ENCODE measurements at places on chromosomes 13 and 19.

DNA sequence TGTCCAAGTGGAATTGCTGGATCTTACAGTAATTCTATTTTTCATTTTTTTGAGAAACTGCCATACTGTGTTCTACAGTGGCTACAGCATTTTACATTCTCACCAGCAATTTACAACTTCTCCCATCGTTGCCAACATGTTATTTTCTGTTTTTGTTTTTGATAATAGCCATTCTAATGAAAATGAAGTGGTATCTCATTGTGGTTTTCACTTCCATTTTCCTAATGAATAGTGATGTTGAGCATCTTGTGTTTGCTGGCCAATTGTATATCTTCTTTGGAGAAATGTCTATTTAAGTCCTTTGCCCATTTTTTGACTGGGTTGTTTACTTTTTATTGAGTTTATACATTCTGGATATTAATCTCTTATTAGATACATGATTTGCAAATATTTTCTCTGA is 38.6 kb downstream of the KCNRG start:
- no peak for DNase-seq

DNA sequence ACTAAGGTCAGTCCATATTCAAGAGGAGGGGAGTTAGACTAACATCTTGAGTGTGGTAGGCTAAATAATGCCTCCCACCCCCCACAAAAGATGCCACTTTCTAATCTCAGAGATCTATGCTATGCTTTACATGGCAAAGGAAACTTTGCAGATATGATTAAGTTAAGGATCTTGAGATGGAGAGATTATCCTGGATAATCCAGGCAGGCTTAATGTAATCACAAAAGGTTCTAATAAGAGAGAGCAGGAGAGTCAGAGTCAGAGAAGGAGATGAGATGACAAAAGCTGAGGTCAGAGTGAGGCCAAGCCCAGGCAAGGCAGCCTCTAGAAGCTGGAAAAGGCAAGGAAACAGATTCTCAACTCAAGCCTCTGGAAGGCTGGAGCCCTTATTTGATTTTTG is 1011.6 kb downstream of the PCDH9 start:
- no peak for DNase-seq

DNA sequence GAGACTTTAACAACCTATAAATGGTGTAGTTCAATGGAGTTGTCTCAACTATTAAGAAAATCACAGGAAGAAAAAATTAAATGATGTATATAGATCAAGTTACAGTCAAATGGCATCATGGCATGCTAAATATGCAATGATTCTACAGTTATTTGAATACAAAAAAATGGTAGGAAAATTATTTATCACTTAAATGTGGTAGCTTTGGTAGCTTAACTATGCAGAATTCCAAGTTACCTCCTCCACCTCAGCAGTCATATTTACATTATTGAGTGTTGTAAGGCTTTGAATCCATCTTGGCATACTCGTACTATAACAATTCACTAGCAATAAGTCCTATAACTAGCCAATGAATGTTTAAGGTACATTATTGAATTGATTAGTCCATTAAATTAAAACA is 36.8 kb downstream of the CAB39L start:
- DNase-seq: no peak

GRCh38 chr13:89803839-89804238 is 1543.6 kb upstream of the MIR17HG start:
- DNase-seq: no peak

DNA sequence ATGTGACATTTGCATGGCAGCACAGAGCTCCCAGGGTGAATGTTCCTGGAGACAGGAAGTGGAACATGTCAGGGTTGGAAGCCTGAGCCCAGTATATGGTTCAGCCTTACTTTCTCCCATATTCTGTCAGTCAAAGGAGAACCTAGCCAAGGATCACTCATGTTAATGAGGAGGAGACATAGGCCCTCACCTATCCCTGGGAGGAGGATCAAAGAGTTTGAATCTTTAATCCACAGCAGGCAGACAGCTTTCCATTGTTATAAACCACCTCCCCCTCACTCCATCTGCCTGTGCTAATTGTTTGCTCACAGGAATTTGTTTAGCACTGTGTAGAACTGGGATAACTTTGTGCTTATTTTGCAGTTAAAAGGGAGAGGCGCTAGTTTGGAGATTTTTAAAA is 1069.1 kb downstream of the EFNB2 start:
- no peak for DNase-seq

DNA sequence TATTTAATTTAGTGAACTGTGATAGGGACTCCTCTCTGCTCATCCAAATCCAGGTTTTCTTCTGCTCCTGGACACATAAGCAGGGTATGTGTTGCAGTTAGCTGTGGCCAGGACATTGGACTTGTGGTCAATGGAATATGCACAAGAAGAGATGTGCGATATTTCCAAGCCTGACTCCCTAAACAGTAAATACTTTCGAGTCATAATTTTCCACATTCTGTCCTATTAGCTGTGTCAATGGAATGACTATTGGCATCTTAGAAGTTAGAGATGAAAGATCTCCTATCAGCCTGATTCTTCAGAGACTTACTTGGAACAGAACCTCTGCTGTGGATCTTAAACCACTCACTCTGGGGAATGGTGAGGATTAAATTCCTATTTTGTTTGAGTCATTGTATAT is 771.0 kb downstream of the EFNB2 start:
- DNase-seq: no peak

- DNase-seq: no peak
Observed at GRCh38 chr19:48925240-48925843, 8.2 kb upstream of the DHDH start.

DNA sequence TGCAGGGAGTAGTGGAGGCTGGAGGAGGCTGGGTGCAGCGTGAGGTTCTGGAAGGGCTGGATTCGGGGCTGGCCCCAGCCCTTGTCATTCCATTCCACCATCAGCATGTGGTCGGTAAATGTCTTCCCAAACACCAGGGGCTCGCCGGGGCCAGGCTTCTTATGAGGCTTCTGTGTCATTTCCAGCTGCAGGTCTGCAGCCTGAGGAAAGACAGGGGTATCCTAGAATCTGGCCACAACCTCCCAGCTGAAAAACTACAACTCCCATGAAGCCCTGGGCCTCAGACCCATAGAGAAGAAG is 4.4 kb downstream of the BCAT2 start:
- no peak for DNase-seq

DNA sequence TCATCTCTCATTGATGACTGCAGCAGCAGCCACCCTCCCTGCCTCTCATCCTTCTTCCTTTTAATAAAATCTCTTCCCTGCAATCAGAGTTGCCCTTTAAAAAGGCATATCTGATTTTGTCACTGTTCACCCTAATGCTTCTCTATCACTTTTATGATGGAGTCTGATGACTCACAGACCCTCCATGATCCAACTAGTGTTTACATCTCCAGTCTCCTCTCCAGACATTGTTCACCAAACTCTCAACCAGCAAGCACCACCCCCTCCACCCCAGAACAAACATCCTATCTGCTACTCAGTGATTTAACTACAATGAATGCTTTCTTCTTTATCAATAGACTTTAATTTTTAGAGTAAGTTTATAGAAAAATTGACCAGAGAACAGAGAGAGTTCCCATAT is 59.5 kb downstream of the TNFSF11 start:
- no peak for DNase-seq

DNA sequence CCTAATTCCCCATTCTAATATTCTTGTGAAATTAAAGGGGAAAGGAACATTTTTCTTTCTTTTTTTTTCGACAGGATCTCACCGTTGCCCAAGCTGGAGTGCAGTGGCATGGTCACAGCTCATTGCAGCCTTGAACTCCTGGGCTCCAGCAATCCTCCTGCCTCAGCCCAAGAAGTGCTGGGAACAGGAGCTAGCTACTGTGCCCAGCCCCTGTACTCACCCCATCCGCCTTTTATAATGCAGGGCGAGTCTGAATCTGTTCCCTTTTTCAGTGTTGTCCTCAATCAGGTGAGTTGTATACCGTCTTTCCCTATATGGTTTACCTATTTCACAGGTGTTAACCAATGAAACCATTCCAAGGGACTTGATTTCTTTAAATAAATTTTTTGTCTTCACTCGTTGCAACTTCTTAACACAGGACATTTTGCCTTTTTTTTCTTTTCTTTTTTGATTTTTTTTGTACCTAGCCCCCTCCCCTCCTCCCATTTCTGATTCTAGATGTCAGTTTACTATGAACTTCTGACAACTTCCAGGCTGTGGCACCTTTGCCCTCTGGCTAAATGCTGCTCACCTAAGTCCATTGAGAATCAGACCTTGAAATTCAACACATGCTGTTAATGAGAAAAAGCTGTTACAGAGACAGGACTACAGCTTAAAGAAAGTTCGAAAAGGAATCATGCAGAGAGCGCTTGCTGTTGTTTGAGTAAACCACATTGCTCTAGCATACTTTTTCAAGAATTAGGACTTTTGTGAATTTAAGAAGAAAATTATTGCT is 562.1 kb upstream of the KLF12 start:
- DNase-seq: no peak

GRCh38 chr19:10110076-10110971 is 1.2 kb upstream of the P2RY11 start:
- DNase-seq: no peak

GRCh38 chr13:114002771-114003321 is 29.0 kb upstream of the C13orf46 start:
- DNase-seq: no peak

DNA sequence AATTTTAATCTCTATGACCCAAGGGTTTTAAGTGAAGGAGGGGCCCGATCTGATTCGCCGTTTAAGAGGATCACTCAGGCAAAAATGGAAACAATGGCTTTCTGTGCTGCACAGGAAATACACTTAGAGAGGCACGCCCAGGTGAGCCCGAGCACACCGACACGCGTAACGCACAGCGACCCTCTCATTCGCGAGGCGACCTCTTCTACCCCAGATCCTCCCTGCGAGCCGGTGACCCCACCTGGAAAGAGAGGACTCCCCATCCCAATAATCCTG is 216 bp downstream of the SH2D3A start:
- DNase-seq: no peak

DNA sequence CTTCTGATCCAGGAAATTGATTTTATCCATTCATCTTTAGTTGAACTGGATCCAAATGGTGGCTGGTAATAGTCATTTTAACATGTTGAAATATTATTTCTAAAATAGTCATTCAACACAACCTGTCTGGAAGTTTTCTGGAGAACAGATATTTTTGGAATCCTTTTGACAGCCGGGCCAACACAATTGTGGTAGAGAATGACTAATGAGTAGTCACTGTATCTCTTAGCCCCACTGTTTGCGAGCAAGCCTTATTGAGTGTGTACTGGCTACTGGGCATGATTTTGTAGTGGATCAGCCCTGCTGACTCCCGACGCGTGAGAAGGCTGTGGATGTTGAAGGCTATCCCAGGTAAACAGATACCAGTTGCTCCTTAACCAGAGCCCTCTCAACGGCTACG is 383.4 kb downstream of the ZNF536 start:
- no peak for DNase-seq

DNA sequence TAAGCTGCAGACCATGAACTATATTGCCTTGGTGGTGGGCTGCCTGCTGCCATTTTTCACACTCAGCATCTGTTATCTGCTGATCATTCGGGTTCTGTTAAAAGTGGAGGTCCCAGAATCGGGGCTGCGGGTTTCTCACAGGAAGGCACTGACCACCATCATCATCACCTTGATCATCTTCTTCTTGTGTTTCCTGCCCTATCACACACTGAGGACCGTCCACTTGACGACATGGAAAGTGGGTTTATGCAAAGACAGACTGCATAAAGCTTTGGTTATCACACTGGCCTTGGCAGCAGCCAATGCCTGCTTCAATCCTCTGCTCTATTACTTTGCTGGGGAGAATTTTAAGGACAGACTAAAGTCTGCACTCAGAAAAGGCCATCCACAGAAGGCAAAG is 53.7 kb downstream of the CYSLTR2 start:
- DNase-seq: no peak

GRCh38 chr13:79404985-79405384 is 1.1 kb downstream of the RBM26 start:
- DNase-seq: no peak

GRCh38 chr13:23547000-23547590 is 23.1 kb upstream of the TNFRSF19 start:
- DNase-seq: no peak

DNA sequence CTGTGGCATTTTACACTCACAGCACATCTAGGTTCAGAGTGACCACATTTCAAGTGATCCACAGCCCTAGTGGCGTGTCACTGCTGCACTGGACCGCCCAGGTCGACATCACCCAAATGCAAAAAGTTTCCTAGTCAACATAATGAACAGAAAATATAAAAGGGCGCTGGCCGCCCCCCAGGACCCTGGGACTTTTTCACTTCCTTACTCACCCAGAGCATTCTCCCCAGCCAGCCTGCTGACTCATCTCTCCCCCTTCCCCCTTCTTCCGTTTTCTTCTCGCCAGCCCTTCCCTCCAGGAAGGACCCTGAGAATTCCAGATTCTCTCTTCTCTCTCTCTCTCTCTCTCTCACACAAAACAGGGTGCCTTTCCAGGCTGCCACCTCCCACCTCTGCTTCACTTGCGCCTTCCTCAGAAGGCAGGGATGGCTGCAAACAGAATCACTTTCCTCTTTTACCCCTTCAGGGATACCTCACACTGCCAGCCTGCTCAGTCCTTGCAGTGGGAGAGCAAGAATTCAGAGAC is 21.0 kb upstream of the GRWD1 start:
- DNase-seq: no peak

DNA sequence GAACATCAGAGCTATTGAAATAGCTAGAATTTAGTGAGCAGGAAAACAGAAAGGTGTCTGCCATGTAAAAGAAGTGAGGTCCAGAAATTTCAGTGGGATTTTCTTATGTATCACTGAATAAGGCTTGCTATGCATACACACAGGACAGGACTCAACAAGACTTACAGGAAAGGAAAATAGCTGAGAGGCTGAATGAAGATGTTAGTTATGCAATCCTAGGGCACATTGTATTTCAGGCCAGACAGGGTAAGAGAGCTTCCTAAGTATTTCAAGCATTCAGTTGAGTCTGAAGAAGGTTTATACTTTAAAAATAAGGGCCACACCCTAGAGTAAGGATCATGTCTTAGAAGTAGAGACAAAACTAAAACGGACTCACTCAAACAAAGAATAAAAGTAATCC is 419.9 kb upstream of the PRR20A start:
- no peak for DNase-seq

GRCh38 chr13:98071316-98071715 is 71.6 kb upstream of the FARP1 start:
- DNase-seq: no peak

- DNase-seq: no peak
Observed at GRCh38 chr13:76019421-76020044, 383.4 kb downstream of the LMO7 start.

GRCh38 chr19:14472202-14472938 is 2.8 kb downstream of the PTGER1 start:
- no peak for DNase-seq

DNA sequence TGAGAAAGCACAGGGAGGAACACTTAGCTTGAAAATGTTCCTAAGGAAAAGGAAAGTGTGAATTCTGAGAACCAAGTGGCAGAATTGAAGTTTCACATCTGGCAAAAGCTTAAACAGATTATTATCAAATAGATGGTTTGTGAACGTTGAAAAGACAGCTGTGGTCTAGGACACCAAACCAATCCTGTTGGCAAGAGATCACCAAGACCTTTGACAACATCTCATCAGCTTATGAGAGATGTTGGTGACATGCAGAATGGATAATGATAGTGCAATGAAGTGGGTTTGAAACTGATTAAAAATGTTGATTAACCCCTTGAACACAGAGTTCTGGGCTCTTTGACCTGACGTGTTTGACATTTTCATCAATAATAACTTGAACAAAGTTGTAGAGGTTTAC is 74.6 kb upstream of the GPR183 start:
- no peak for DNase-seq

GRCh38 chr13:74573654-74574053 is 439.4 kb upstream of the KLF12 start:
- no peak for DNase-seq

GRCh38 chr19:17305216-17305516 is 506 bp upstream of the MRPL34 start:
- DNase-seq: no peak
